Activated CD4-positive, alpha-beta T cell treated with anti-CD3 and anti-CD28 coated beads, Interleukin-2, amount 10 ng/mL, durations not matched to agents 24 days and 14 days (primary cell): ENCODE measurements at places on chromosomes 3 and 15. TPM values are rescaled to one million over a fixed set of nuclear protein-coding genes. Genes with fewer than 3 reads are reported as not detected.

Gene ERC2
- 0.19 TPM in 1 of 2 replicates, not detected in the other for total RNA-seq

Gene GNB4
- total RNA-seq: 11.8 and 14.0 TPM in 2 replicates

Gene OSTN
- not detected in 2 replicates for total RNA-seq

Gene RPS27L
- 167 and 179 TPM in 2 replicates for total RNA-seq

Gene ARHGAP31
- total RNA-seq: 9.5 and 11.0 TPM in 2 replicates

Gene ABI3BP
- not detected in 2 replicates for total RNA-seq

Gene ZBED2
- total RNA-seq: 587 and 596 TPM in 2 replicates
